HFF-Myc (cell line): ENCODE measurements at places on chromosomes 5 and 9.

- no peak for DNase-seq
Measured at GRCh38 chr9:14731294-14731981, 8.9 kb upstream of the CER1 start.

DNA sequence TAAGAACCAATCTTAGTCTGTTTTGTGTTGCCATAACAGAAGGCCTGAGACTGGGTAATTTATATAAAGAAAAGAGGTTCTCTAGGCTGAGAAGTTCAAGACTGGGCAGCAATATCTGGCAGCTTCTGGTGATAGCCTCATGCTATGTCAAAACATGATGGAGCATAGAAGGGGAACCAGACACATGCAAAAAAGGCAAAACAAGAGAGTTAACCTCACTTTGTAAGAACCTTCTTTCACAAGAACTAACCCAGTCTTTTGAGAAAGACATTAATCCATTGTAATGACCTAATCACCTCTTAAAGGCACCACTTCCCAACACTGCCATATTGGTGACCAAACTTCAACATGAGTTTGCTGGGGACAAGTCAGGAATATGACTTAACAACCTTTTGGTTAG is 37.3 kb downstream of the FSD1L start:
- DNase-seq: no peak

DNA sequence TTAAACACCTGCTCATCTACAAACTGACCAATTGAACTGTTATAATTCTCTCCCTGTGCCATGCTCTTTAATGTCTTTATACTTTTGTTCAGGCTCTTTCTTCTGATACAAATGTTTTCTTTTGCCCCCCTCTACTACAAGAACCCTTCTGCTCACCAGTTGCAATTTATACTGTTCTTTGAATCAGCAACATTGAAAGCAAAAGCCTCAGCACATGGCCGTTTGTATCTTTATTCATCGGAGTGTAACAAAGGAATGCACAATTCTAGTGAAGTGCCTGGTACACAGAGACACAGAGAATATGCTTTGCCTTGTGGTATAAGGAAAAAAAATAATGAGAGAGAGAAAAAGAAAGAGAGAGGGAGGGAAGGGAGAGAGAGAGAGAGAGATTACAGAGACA is 547.1 kb downstream of the CDH12 start:
- DNase-seq: no peak

DNA sequence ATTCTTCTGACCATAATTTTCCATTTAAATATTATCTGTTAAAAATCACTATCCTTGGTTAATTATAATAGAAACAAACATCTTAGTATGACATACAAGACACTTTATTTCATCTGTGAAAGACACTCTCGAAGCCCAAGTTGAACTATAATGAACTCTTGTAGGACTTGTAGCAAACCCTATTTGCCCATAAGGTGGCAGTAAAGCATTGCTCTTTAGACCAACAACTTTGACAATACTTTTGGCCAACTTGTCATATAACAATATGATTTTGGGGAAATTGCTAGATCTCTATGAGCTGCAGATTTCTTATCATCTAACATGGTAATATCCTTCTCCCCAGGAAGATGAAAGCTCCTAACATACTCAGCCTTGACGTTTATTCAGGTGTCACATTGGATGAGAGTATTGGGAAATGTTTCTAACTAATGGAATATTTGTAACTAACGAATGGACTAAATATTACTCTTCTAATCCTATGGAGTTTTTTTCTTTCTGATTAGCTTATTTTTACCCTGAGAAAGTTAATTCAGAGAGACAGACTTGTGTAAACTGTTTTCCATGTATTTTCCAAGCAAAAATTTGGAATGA is 11.0 kb downstream of the SPINK14 start:
- peak; percentile 15 for DNase-seq

DNA sequence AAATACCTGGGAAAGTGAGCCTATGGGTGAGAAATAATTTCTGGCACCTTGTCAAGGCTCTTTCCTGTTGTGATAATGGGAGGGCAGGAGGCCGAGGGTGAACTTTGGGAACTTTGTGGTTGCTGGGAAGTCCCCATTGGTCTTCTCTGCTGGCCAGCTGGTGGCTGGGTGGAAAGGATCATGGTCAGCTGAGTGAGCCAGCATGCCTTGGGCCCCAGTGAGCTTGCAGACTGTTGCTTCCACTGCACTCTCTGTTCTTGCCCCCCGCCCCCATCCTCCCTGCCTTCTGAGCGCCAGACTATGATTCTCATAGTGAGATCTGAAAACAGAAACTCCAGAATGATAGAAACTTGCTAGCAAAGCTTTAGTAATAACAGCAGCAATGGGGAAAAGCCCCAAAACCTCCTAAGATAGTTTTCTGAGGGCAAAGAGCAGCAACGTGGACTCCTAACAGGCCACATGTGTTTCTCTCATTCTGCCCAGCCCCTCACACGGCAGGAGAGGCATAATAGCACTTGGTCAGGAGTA is 139.2 kb upstream of the SMARCA2 start:
- no peak for DNase-seq

- no peak for DNase-seq
Measured at GRCh38 chr9:111783857-111784256, 10.9 kb downstream of the SHOC1 start.
